ENCODE measurements at places on chromosomes 4 and X. TPM values are rescaled to one million over a fixed set of nuclear protein-coding genes. Genes with fewer than 3 reads are reported as not detected.

The BEX2 gene
- 32.4 TPM for polyA plus RNA-seq

The PRSS12 gene
- 137 TPM for polyA plus RNA-seq

The SLC34A2 gene
- polyA plus RNA-seq = not detected

The SMIM10 gene
- 2.4 TPM for polyA plus RNA-seq

The FOXR2 gene
- 6.3 TPM for polyA plus RNA-seq

The RBM47 gene
- 6.8 TPM for polyA plus RNA-seq

The PRKG2 gene
- not detected for polyA plus RNA-seq

The UCP1 gene
- polyA plus RNA-seq = not detected

The NLRP2B gene
- polyA plus RNA-seq = not detected

The MAGEA10 gene
- polyA plus RNA-seq = 49.8 TPM

The ARHGAP36 gene
- 0.23 TPM for polyA plus RNA-seq

The SPATA4 gene
- 0.34 TPM for polyA plus RNA-seq

The XAGE2 gene
- 0.13 TPM for polyA plus RNA-seq

The SPANXN4 gene
- not detected for polyA plus RNA-seq

All from SK-N-SH (cell line).